ENCODE measurements at places on chromosomes 7 and 10. TPM values are rescaled to one million over a fixed set of nuclear protein-coding genes. Genes with fewer than 3 reads are reported as not detected.

DNA sequence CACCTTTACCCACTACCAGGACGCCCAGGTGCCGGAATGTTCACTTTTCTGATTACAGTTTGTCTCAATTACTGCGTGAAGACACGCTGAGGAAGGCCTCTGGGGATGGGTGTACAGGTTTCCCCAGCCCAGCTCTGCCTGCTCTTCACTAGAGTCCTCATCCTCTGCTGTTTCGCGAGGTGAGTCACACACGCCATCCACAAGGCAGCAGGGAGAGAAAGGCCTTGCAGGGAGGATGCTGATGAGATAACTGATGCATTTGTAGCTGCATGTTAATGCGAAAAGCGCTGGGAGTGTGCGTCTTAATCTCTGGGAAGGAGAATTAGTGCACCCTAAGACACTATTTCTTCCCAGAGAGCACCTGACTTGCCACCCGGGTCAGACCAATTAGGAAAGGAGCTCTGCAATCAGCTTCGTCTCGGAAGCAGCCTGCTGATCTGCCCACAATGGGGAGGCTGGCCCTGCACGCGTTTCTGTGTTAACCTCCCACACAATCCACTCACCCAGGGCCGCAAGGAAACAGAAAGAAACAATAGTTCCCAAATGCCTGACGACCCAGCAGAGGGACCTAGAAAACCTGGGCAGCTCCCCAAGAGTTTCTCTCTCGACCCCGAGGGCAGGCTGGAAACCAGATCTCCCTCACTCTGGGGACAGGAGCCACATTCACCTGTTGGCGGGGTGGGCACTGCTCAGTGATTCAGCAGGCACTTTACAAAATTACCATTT, 578.7 kb downstream of the GLRX3 start:
- no peak overlapping the region for H3K4me3 ChIP-seq
- no peak overlapping the region for H3K27ac ChIP-seq
- H3K27me3 ChIP-seq, result no peaks in the 10 kb centered on the region
- H3K4me1 ChIP-seq, result no peaks in the 10 kb centered on the region

GRCh38 chr10:29763396-29763795, 128.6 kb upstream of the SVIL start:
- no peaks in the 10 kb centered on the region for H3K36me3 ChIP-seq
- no peak overlapping the region for H3K27ac ChIP-seq
- no peaks in the 10 kb centered on the region for H3K4me1 ChIP-seq

CALML5 gene
- total RNA-seq, result not detected

DNA sequence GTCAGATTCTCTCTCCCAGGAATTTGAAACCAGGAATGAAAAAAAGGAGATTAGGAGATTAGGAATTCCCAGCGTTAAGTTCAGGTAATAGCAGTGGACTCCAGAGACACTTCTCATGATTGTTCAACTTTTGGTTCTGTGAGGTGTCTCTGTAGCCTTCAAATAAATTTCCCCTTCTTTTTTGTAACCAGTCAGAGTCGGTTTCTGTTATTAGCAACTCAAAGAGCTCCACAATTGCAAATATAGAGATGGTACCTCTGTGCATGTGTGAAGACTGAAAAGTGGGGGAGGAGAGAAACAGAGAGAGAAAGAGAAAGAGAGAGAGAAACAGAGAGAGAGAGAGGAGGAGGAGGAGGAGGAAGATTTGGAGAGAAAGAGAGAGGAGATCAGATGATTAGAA, 112.8 kb upstream of the STEAP1B start:
- H3K27me3 ChIP-seq, result no peaks in the 10 kb centered on the region
- H3K36me3 ChIP-seq, result no peaks in the 10 kb centered on the region
- H3K4me3 ChIP-seq, result no peak overlapping the region
- no peak overlapping the region for H3K27ac ChIP-seq
- no peak for DNase-seq
- H3K4me1 ChIP-seq, result no peaks in the 10 kb centered on the region

GRCh38 chr7:101536232-101536631, 92.9 kb downstream of the MYL10 start:
- H3K36me3 ChIP-seq, result no peaks in the 10 kb centered on the region
- no peaks in the 10 kb centered on the region for H3K4me1 ChIP-seq
- H3K4me3 ChIP-seq, result no peak overlapping the region
- no peak for DNase-seq
- H3K27me3 ChIP-seq, result no peaks in the 10 kb centered on the region

GRCh38 chr10:70879207-70879606, 9.2 kb downstream of the PCBD1 start:
- no peaks in the 10 kb centered on the region for H3K4me1 ChIP-seq
- H3K27ac ChIP-seq, result no peak overlapping the region
- H3K4me3 ChIP-seq, result no peak overlapping the region
- H3K36me3 ChIP-seq, result peaks cover 29% of the 10 kb centered on the region
